ENCODE measurements at places on chromosomes 5 and 9. TPM values are rescaled to one million over a fixed set of nuclear protein-coding genes. Genes with fewer than 3 reads are reported as not detected.

The HINT2 gene
- 7.0 TPM for total RNA-seq

The PTGES gene
- 3.3 TPM for total RNA-seq

The NUTM2F gene
- total RNA-seq, result not detected

The TTC16 gene
- total RNA-seq, result not detected

The LHX2 gene
- 189 TPM for total RNA-seq

The TMEM215 gene
- 1.1 TPM for total RNA-seq

GRCh38 chr5:127814588-127814973 is 111.4 kb downstream of the CCDC192 start:
- DNase-seq, result no peak

DNA sequence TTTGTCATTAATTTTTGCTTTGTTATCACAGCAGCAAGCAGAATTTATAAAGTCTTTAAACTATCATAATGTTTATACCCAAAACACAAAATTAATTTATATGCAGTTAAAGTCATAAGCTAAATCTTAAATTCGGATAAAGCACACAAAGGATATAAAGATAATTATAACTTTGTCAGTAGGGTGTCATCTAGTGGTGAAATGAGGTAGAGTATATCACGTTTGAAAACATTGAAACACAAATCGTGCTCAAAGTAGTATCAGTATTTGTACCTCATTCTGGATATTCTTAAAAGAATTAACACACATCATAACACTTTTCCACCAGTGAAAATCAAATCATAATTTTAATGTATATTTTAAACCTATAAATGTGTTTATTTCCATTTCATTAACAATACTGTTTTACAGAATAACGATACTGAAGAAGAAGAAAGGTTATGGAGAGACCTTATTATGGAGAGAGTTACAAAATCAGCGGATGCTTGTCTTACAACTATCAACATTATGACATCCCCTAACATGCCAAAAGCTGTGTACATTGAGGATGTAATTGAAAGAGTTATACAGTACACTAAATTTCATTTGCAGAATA is 129.5 kb downstream of the NIPBL start:
- no peak for DNase-seq

DNA sequence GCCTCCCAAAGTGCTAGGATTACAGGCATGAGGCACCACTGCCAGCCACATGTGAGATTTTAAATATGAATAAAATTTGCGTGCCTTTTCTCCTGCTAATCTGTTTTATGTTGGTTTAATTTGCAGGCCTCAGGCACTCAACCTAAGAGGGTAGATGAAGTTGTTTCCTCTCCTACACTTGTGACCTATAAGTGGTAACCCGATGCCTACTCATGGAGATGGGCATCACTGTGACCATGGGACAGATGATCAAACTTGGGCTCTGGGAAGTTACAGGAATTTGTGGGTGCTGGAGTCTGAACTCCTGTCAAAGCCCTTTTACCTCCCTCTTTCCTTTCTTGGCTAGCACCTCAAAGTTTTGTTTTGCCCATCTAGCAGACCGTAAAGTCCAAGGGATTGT is 1.1 kb downstream of the SLC28A3 start:
- DNase-seq, result no peak

- peak; percentile 21 for DNase-seq
Measured at GRCh38 chr5:135488727-135489465, 36.7 kb upstream of the TIFAB start.

GRCh38 chr5:114565139-114565538 is 203.3 kb downstream of the KCNN2 start:
- DNase-seq, result no peak

DNA sequence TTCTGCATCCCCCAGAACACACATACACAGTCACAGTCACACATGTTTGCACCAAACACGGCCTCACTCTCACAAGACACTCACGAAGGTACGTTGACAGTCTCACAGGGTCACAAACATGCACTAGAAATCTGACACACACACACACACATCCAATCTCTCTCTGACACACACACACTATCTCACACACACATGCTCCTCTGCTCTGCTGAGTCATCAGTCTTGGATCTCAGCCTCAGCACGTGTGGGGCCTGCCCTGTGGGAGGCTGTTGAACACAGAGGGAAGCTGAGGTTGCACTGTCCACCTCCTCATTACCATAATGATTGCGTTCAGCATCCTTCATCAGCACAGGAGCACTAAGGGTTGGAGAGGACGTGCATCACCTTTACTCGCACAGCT is 188.8 kb downstream of the MTRR start:
- no peak for DNase-seq

GRCh38 chr5:73302797-73303147 is 129.8 kb downstream of the TMEM174 start:
- DNase-seq, result no peak

DNA sequence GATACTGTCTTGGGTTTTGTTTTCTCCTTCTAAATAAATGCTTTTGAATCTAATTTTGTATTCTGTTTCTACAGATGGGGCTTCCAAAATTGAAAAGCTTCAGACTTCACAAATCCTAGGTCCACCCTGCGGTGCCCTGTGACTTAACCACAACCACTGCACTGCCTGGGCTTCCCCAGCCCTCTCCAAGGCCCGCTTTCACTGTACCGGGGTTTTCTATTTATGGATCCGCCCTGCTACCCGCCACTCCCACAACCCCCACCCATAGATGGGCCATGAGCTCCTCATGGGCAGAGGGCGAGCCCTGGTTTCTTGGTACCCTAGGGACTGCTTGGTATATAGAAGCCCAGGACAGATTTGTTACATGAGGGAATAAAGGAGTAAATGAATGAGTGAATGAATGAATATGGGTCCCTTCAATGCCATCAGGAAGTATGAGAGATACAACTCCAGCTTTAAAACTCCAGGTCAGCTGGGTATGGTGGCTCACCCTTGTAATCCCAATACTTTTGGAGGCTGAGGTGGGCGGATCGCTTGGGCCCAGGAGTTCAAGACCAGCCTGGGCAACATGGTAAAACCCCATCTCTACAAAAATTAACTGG is 39.8 kb upstream of the NEK6 start:
- no peak for DNase-seq

GRCh38 chr5:66864240-66864884 is 268.2 kb downstream of the MAST4 start:
- no peak for DNase-seq

DNA sequence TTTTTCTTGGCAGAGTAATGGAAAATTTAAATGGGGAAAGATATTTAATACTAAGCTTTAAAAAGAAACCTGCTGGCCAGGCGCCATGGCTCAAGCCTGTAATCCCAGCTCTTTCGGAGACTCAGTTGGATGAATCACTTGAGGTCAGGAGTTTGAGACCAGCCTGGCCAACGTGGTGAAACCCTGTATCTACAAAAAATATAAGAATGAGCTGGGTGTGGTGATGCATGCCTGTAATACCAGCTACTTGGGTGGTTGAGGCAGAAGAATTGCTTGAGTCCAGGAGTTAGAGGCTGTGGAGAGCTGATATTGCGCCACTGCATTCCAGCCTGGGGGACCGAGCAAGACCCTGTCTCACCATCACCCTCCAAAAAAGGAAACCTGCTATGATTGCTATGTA is 32.8 kb downstream of the TUT7 start:
- no peak for DNase-seq

- DNase-seq, result no peak
Measured at GRCh38 chr5:171271798-171272197, 37.2 kb upstream of the TLX3 start.

- no peak for DNase-seq
Measured at GRCh38 chr9:1913631-1914330, 101.4 kb upstream of the SMARCA2 start.

GRCh38 chr5:154228696-154229095 is 38.2 kb downstream of the GALNT10 start:
- DNase-seq, result no peak

- no peak for DNase-seq
Measured at GRCh38 chr5:159241946-159242552, 21.0 kb upstream of the UBLCP1 start.

DNA sequence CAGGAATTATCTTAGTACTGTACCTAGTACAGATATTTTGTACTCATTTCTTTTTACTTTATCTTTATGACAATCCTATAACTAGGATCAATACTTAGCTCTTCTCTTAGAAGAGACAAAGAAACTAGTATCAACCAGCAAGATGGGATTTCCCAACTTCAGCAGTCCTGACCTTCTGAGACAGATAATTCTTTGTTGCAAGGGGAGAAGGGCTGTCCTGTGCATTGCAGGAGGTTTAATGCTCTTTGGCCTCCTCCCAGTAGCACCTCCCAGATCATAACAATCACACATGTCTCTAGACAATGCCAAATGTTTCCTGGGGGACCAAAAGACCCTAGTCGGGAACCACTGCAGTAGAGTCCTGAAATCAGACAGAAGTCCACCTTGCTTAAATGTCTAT is 424.3 kb upstream of the DMAC1 start:
- DNase-seq, result no peak

GRCh38 chr5:124678468-124678867 is 68.0 kb downstream of the ZNF608 start:
- DNase-seq, result no peak

DNA sequence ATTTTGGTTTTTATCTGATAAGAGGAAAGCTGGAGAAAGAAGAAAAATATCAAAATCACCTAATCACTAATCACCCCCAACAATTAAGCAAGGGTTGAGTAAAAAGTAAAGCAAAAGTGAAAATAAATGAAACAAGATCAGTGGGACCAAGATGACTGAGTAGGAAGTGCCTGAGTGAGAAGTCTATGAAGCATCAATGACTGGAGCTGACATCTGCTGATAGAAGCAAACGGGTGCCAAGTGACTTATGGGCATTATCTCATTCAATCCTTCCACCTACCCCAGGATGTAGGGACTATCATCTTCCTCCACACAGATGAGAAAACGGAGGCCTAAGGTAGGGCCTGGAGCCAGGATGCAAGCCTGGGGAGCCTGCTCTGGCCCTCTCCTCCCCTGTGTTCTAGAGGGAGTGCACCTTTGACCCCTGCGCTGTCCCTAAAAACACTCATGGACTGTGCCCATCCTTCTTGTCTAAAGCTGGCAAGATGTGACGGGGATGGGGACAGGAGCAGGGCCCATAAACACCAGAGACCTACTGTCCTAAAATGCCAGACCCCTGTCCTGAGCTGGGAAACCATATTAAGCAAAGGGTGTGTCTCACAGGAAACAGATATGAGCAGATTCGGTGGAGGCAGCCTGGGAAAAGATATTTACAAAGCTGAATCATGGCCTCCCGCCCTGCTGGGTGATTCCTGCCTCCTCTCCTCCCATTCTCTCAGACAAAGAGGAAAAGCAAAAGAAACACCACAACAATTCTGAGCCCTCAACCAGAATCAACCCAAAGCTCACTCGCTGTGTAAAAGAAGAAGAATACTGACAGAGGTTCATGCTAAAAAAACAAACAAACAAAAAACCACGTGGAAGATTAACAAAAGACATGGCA is 116.0 kb downstream of the AUH start:
- DNase-seq, result no peak
